Hippocampal formation (tissue), 2 donors: ENCODE measurements at places on chromosomes 5 and 9.

DNA sequence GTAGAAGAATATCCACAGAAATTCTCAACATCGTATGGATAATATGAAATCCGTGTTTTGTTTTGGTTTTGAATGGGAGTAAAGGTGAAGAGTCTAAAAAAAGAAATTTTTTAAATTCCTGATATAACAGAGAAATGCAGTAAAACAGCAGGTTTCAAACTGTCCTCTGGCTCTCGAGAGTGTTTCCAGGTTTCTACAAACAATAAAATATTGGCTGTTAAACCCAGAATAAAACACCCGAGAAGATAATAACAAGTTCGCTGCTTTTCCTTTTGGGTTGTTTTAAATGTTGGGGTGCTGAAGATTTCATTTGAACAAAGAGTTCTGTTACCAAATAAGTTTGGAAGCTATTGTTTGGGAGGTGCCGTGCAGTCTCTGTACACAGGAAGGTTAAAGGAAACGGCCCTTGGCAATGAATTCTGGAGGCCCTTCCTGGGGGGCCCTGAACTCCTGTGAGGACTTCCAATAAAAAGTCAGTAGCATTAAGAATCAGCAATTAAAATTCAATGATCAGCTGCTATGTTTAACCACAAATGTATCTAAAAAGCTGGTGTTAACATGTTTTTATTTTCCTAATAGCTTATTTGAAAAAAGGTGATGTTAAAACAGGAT is 215.8 kb downstream of the TSSK1B start:
- no peak for DNase-seq

GRCh38 chr5:54667136-54667535 is 149.6 kb downstream of the SNX18 start:
- no peak for DNase-seq

DNA sequence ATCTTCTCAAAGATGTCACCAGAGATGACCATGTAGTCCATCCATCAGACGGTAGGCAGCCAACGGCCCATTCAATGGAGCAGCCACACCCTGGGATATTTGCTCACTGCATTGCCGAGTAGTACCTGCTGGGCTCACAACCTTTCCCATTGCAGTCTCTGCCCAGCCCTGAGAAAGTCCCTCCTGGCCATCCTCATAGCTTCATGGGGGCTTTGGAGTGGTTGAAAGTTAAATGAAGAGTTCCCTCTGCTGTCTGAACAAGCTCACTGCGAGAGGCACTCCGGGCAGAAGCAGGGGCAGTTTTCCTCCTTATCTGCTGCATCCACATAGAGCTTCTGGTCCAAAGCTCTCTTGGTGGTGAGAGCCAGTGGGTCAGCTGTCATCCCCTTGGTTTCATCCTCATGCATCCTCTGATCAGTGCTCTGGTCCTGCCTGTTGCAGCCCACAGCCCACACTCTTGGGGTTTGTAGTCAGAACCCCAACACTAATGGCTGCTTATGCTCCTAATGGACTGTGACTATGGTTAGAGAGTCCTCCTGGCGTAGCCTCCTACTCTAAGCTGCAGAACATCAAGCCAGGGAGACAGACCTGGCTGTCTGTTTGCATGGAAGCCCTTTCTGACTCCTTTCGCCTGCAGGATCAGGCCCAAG is 23.3 kb downstream of the TNFSF8 start:
- DNase-seq: no peak

- DNase-seq: no peak
These were observed 40.4 kb upstream of the SPATA31C2 start for GRCh38 chr9:88178641-88179040.

DNA sequence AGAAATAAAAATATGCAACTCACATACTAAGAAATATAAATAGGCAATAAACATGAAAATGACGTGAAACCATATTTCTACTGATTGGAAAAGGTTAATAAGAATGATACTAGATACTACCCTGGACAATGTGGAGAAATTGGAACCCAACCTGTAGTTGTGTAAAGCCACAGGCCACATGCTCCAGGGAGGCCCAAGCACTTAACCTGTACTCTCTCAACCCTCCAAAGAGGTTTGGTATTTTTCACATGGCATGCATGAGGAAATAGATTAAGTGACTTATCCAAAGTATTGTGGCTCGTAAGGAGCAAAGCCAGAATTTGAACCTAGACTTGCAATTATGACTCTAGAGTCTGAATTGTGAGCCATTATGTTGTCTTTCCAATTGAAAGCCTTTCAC is 13.4 kb downstream of the LIFR start:
- no peak for DNase-seq

DNA sequence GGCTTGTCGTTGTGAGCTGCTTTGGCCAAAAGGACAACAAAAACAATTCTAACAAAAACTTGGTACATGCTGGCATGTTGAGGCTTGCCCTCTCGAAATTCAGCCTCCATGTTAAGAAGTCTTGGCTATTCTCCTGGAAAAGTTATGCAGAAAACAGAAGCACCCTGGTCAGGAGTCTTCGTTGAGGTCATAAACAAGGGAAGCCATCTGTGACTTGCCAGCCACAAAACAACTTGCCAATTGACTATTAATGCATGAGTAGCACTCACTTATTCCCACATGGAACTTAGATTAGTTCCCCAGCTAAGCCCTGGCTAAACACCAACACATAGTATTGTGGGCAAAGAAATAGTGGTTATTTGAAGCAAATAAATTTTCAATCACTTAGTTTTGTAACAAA is 521.0 kb upstream of the CHD1 start:
- no peak for DNase-seq

GRCh38 chr5:31888564-31888963 is 249.6 kb downstream of the PDZD2 start:
- no peak for DNase-seq

DNA sequence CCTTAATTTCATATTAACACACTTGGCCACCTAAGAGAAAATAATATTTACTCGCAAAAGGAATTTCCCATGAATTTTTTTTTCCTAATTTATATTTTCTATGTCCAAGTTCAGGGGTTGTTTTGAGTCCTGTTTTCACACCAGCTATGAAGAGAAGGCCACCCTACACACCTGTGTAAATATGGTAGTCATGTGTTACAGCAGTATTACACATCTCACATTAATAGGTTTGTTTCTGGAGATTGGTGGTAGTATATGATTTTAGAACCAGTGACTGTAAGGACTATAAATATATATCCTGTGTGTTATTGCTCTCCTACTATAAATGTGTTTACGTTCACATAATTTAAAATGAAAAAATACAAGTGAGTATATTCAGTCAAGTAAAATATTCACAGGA is 147.5 kb downstream of the PAM start:
- DNase-seq: no peak

DNA sequence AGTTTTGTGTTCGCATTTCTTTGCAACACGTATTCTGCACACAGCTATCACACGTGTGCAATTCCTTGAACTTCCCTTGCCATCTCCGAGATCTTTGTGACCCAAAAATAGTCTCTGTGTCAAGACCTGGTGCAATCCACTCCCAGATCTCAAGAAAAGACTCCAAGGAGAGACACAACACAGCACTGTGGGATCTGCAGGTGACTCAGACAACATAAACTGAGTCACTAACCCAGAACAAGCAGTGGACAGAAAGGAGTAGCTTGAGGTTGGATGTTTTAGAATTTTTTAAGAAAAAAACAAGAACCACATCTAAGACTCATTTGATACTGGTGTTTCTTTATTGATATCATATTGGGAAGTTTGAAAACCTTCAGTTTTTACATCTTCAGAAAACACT is 396.9 kb downstream of the AGTPBP1 start:
- DNase-seq: no peak

- DNase-seq: no peak
These were observed 19.9 kb downstream of the GPX3 start for GRCh38 chr5:151040211-151040747.

- no peak for DNase-seq
These were observed 76.7 kb upstream of the CHD1 start for GRCh38 chr5:99005506-99005905.

GRCh38 chr5:131296213-131296672 is 32.4 kb downstream of the CDC42SE2 start:
- no peak for DNase-seq

DNA sequence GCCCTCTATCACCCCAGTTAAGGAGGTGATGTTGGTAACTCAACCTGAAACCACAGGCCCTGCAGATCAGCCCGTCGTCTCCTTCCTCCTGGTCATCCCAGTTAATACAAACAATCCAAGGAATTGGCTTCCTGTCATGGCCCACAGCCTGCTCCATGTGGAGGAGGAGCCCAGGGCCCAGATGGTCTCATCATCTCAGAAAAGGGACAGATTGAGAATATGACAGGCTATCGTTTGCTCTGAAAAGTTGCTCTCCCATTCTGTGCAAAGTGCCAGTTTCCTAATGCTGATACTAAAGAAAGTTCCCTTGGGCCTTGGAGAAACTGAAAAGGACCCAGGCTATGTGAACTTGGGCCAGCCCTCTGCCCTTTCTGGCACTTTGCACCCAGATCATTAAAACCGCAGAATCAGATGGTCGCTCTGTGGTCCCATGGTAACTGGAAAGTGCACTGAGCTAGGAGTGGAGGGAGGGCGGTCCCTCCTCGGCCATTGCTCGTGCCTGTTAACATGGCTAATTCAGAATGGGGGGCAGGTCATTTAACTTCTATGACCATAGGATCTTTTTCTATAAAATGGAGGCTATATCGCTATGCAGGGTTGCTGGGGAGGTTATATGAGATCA is 675 bp upstream of the SPAAR start:
- no peak for DNase-seq

DNA sequence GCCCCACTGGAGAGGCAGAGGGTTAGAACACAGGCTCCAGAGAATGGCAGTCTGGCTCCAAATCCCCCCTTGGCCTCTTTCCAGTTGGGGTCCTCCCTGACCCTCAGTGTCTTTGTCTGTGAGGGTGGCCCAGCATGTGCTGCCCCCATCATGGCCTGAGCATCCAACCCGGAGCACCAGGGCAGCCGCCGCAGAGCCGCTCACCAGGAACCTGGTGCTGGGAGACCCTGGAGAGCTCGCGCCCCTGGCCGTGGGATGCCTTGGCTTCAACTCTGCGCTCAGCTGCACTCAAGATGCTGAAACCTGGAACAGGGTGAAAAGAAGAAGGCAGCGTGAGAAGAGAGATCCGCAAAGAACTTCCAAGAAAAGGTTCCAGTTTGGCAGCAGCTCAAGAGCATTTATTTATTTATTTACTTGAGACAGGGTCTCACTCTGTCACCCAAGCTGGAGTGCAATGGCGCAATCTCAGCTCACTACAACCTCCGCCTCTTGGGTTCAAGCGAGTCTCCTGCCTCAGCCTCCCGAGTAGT is 3.8 kb downstream of the CCDC187 start:
- no peak for DNase-seq

DNA sequence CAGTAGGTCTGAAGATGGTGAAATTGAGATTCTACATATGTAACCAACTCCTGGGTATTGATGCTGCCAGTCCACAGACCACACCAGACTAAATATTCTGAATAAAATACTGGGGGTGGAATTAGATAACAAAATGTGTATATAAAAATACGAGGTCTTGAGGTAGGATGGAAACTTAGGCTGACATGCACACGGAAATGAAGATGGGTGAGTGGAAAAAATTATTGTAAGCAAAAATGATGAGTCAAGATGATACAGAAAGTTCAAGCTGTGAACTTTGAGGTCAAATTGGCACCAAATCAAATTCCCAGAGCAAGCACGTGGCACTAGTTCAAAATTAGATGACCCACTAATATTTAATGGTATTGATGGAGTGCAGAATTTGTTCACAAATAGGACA is 713.4 kb upstream of the ACO1 start:
- DNase-seq: no peak

- peak; percentile 57 for DNase-seq
These were observed 100.3 kb downstream of the ENTREP1 start for GRCh38 chr9:69425136-69425801.

DNA sequence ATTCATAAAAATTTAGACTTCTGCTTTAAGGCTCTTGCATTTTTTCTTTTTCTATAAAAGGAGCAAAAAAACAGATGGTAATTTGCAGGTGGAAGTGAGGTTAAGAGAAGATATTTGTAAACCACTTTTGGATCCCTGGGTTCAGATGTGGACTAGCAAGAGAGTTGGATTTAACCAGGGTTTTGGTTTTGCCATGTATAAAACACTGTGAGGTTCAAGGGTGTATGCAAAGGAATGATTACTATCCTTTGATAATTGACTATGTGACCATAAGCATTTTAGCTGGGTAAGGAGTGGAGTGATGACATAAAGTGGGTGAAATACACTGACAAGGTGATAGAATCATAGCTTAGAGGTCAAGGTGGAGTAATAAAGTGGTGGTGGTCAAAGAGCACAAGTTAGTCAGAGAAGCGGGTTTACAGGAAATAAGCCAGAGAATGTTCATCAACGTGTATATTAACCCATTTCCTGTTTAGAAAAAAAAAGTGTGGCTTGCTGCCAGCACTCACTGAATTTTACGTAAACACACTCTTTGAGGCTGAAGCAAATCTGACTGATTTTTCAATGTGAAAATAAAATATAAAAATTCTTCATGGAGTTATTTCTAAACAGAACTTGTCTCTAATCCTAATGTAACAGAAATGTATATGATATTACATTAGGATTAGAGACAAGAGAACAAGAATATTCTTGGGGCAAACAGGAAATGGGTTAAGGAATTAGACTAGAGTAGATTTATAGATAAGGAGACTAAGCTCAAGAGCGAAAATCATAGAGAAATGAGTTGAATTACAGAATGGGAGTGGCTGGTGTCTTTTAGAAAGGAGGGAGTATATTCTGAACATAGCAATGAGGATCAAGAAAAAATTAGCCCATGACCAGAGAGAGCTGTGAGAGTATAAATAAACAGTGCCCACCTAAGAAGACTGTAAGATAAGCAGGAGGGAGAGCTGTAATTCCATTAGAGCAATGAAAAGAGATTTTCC is 74.5 kb downstream of the CDKN2A start:
- DNase-seq: no peak
